HFFc6 (cell line): ENCODE measurements at places on chromosomes 5 and 9.

DNA sequence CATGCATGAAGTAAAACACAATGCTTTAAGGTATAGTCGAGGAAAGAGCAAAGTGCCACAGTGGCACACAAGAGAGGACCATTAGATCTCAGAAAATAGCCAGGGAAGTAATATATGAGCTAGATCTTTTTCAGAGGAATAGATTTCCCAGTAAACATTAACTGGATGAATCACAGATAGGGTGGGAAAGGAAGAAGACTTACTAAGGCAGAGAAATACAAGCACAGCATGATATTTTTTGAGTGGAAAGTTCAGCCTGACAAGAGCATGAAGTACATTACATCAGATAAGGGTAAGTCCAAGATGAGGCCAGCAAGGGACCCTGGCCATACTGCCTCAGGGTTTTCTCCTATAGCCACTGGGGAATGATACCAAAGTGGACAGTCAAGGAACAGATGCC is 804.6 kb upstream of the DMAC1 start:
- H3K36me3 ChIP-seq = peaks cover 2% of the 10 kb centered on the region; the same call in 1 of the 2 replicates
- no peak overlapping the region for H3K4me3 ChIP-seq
- H3K4me1 ChIP-seq = no peaks in the 10 kb centered on the region
- DNase-seq = no peak
- no peak overlapping the region for H3K27ac ChIP-seq

- peaks cover 8% of the 10 kb centered on the region for H3K4me1 ChIP-seq
- H3K27me3 ChIP-seq = no peaks in the 10 kb centered on the region
- H3K36me3 ChIP-seq = no peaks in the 10 kb centered on the region
- peak; percentile 72 for DNase-seq
- no peak overlapping the region for H3K4me3 ChIP-seq
Observed at GRCh38 chr5:152688561-152689249, 283.6 kb upstream of the NMUR2 start.

DNA sequence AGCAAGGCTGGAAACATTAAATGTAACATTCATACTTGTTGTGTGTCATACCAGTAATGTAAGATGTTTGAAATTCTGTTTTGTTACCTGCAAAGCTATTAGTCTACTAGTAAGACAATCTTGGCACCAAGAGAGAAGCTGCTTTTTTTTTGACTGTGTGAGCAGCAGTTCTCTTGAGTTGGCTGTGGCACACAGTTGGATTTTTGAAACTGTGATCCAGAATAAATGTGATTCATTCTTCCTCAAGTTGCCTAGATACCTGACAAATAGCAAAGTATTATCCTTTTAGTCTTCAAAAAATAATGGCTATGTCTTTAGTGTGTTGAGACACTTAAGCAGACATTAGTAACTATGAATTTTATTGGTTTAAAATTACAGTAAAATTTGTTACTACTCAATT is 57.2 kb upstream of the HAPLN1 start:
- no peaks in the 10 kb centered on the region for H3K27me3 ChIP-seq
- H3K4me3 ChIP-seq = no peak overlapping the region
- H3K27ac ChIP-seq = no peak overlapping the region

DNA sequence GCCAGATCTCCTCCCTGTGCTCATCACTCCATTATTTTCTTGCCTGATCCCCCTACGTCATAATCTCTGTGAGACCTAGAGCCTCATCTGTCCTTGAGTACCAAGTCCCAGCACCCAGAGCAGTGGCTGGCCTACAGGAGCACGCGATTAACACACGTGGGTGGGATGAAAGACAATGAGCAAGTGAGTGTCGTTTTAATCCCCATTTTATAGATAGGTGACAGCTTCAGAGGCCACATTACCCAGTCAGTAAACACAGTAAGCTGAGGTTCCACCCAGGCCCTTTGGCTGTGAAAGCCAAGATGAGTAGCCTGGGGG is 17.3 kb downstream of the TRUB2 start:
- peaks cover 1% of the 10 kb centered on the region for H3K27me3 ChIP-seq
- H3K4me3 ChIP-seq = no peak overlapping the region; the same call in 1 of the 2 replicates
- peaks cover 12% of the 10 kb centered on the region for H3K36me3 ChIP-seq
- peaks cover 54% of the 10 kb centered on the region for H3K4me1 ChIP-seq
- no peak for DNase-seq
